ENCODE measurements at places on chromosomes 2 and 18.

DNA sequence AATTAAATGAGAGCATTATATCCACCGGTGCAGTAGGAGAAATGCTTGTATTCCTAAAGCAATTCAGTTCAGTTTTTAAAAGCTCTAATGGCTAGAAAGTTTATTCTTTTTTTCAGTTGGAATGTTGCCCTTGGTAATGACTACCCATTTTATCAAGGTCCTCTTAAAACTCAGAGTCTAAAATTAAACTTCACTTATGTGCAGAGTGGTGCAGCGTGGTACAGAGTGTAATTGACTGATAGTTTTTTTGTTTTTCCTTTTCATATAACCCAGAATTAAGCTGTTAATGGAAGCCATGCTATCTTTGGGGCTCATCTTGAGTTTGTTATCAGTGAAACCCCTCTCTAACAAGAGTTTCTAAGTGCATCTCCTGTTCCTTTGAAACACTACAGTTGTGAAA, 21.4 kb downstream of the NCOA1 start:
- no peak for DNase-seq

GRCh38 chr2:50723286-50723938, 308.5 kb downstream of the NRXN1 start:
- DNase-seq, result no peak

- DNase-seq, result no peak
Measured at GRCh38 chr2:106976548-106976947, 90.6 kb upstream of the ST6GAL2 start.

DNA sequence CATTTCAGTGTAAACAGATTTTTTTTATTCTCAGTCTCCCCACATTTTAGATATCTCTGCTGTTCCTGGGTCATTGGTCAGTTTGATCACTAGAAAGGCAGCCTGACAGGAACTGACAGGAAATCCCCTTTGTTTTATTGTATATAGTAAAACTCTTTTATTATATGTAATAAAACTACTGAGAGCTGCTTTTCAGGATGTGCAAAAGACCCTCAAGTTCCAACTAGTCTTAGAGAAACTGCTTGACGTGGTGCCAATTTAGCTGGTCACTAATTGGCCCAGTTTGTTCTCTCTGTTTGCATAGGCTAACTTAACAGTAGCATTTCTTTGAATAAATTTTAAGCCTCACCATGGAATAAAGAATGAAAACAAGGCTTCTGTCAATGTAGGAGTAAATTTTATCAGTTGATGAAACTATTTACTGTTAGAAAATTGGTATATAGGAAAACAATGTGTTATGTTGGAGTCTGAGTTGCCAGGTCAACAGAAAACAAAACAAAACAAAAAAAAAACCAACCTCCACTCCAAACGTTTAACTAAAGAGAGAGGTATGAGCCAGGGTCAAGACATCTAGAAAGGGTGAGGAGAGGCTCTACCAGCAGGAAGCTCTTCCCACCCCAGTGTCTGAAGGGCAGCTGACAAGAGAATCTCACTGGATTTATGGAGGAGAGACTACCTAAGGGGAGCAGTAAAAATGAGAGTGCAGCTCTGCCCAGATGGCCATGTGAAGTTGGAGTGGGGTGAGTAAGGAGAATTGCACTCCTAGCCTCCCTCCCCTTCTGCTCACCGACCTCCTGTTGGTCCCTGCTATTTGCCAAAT, 184.6 kb downstream of the ST6GAL2 start:
- DNase-seq, result no peak

GRCh38 chr2:19256121-19256601, 102.3 kb downstream of the OSR1 start:
- DNase-seq, result peak; percentile 70

DNA sequence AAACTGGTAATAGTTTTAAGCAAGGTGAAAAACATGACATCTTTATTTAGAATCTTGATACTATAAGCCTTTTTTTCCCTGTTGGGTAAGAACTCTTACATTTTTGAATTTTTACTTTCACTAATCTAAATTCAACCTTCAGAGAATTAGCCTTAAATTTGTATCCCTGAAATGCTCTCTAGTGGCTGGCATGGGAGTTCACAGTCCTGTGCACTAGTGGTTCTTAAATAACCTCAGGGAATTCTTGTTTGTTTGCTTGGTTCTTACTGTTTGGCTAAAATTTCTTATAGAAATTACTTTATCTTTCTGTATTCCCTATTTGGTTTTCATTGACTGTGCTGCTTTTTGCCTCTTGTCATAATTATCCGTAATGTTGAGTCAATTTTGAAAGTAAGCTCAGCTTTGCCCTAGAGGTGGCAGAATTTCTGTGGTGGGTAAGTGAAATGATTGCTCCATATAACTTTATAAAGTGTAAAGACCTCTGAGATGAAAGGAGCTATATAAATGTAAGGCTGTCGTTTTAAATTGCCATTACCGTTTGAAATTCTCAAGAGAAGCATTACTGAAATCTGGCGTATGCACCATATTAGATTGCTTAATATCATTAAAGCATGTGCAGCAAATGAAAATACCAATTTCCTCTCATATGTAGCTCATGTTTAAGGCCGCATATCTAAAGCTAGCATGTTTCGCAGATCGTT, 391.3 kb upstream of the FIGN start:
- no peak for DNase-seq

- DNase-seq, result no peak
Measured at GRCh38 chr18:11752116-11752911, 63.2 kb downstream of the GNAL start.

- DNase-seq, result no peak
Measured at GRCh38 chr18:76491473-76491775, 3.6 kb downstream of the ZNF516 start.

DNA sequence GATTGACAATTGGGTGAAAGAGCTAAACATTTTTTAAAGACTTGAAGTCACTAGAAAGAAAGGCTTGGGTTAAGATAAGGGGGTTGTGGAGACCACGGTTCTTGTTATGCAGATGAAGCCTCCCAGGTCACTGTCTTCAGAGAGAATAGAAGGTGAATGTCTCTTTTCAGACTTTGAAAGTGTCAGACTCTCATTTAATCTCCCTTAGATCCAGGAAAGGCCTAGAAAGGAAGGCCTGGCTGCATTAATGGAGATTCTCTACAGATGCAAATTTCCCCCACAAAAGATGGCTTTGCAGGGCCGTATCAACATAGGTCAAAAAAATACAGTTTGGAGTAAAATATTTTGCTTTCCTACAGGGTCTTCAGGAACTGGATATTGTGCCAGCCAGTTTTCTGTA, 193.9 kb downstream of the RTP5 start:
- no peak for DNase-seq

DNA sequence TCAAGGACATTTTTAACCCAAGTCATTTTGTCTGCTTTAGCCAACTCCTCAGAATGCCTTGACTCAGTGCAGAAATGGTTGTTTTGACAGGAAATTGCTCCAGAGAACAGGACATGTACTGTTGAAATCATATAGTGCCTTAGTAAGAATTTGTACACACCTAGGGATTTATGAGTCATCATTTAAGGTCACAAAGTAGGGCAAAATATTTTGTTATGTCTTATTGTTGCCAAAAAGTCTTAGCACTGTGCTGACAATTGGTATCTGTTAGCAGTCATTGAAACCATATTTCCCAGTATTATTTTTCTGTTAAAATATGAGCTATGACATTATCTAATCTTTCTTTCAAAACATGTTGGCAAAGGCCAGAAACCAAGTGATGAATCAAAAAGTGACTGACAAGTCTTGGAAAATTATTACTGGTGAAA, 104.5 kb downstream of the OSBPL6 start:
- peak; percentile 17 for DNase-seq

DNA sequence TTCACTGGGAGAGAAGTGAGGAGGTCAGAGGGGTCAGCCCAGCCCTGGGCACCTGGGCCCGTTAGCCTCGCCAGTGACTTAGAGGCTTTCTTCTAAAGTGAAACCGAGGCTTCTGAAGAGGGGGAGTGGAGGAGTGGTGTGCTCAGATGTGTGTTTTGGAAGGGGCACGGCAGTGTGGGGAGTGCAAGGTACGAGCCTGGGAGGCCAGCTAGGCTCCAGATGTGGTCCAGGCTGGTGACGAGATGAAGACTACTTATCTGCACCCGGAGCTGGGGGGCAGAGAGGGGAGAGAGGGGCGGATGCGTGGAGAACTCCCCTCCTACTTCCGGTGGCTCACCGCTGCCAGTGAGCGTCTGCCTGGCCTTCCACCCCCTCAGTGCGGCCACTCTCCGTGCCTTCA, 371.3 kb upstream of the HS6ST1 start:
- DNase-seq, result no peak

- DNase-seq, result peak; percentile 6
Measured at GRCh38 chr2:140695155-140695554, 1435.7 kb downstream of the LRP1B start.

- DNase-seq, result no peak
Measured at GRCh38 chr18:58687871-58688308, 16.6 kb downstream of the MALT1 start.

- no peak for DNase-seq
Measured at GRCh38 chr2:76429374-76429773, 718.7 kb upstream of the GCFC2 start.

DNA sequence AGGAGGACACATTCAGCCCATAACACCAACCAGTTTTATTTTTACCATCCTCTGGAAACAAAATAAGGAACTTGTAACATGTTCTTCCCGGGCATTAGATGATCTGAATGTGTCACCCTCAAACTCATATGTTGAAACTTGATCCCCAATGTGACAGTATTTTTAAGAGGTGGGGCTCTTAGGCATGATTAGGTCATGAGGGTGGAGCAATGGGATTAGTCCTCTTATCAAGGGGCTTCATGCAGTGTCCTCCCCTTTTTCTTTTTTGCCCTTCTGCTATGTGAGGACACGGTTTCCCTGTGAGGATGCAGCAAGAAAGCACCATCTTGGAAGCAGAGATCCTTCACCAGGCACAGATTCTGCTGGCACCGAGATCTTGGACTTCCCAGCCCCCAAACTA, 401.5 kb upstream of the TRIB2 start:
- DNase-seq, result no peak

GRCh38 chr18:76401498-76401897, 93.5 kb downstream of the ZNF516 start:
- no peak for DNase-seq

DNA sequence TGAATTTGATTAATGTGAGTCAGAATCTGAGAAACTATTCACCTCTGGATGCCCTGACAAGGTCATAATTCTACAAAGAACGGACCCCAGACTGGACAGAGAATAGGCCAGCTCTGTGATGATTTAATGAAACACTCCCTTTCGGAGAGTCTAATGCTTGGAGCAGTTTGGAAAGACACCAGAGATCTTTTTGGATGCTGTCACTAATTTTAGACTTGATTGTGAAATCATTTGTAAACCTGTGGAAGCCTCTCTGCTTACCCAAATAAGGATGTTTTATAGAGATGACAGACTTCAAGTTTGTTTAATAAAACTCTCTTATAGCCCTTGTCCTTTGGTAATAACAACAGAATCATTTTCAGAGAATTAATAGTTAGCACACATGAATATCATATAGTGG, 83.5 kb downstream of the MYL12B start:
- DNase-seq, result no peak

DNA sequence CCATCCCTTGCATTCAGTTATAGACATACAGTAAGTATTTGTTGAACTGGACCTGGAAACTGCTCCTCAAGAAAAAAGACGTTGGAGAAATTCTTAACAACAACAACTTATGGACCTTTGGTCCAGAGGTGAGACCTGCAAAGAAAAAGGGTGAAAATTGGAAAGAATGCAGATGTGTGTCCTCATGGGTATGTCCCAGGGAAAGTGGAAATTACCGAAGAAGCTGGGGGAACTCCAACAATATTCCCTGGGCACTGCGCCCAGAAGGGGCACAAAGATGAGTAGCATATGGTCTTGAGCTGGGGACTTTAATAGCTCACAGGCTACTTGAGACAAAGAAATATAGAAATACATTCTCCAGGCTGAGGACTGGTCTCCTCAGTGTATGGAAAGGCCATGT, 35.5 kb upstream of the YWHAQ start:
- DNase-seq, result no peak

DNA sequence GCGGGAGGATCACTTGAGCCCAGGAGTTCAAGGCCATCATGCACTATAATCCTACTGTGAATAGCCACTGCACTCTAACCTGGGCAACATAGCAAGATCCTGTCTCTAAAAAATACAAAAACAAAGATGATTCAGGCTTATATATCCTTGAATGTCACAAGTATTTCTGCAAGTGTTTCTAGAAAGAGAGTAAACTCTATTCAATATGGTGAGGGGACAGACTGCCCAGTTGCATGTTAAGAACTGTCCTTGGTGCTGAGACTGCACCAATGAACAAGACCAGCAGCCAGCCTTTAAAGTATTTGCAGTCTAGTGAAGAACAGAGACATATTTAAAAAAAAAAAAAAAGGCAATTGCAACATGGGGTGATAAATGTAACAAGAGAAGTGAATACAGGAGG, 16.4 kb downstream of the MAP3K19 start:
- DNase-seq, result peak; percentile 15

DNA sequence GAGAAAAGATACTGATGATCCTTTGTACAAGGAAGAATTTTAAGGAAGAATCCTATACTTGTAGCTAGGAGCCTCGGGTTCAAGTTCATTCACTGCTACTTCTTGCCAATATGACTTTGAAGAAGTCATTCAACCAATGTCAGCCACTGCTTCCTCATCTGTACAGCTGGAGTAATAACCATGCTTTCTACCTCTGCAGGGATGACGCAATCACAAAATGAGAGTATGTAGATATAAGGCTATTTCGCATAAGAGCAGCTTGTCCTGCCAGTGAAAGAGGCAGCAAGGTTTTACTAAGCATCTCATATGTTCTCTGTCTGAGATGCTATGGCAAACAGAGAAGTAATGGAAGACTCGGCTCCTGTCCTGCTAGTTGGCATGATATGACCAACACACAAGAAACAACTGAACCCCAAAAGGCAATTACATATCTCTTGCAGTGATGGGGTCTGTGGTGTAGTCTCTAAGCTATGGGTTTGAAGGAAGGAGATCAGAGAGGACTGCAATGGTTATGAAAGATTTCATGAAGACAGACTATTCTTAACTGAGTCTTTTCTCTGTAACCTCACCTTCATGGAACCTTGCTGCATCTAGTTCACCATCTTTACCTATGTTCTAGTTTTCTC, 9.2 kb downstream of the AAK1 start:
- DNase-seq, result no peak

GRCh38 chr2:45626387-45627221, 15.5 kb upstream of the SRBD1 start:
- no peak for DNase-seq

DNA sequence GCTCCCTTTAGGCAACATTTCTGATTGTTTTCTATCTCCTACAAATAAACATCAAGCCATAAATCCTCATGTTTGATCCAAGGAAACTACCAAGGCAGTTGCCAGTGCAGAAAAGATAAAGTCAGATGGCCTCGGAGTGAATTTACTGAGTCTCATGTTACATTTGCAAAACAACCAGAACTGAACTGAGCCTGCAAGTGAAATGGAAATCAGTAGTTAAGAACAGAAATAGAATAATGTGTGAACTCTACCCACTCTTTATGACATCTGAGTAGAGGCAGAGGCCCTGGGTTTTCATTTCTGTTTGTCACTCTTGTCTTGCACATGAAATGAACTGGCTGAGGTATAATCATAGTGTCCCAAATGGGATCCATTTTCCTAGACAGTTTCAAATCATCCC, 20.4 kb upstream of the DAPL1 start:
- no peak for DNase-seq

- DNase-seq, result no peak
Measured at GRCh38 chr2:33107690-33108482, 161.1 kb downstream of the LTBP1 start.

- no peak for DNase-seq
Measured at GRCh38 chr18:2485983-2486382, 85.3 kb downstream of the METTL4 start.
